Stimulated activated CD4-positive, alpha-beta T cell treated with anti-CD3 and anti-CD28 coated beads, TNF-alpha, amount 100 ng/mL, for 24 hours (primary cell): ENCODE measurements at places on chromosomes 11 and 22.

- DNase-seq: no peak
Observed at GRCh38 chr22:32185821-32186220, 19.1 kb downstream of the RFPL2 start.

- no peak for DNase-seq
Observed at GRCh38 chr11:79436919-79437277, 3.9 kb downstream of the TENM4 start.

DNA sequence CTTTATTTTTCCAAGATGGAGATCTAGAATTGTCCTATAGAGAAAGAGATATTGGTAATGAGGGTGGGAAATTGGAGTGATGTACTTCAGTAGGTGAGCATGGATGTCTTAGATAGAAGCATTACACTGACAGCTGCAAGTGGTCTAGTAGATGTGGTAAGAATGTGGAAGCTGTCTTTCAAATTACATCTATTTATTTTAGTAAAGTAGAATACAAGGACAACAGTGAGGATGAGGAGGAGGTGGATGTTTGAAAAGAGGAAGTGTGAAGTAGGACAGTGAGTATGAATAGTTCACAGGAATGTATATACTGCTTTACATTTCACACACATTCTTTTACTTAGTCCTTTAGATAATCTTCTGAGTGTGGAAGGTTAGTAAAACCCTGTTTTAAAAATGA lies 64.2 kb downstream of the HIPK3 start:
- DNase-seq: no peak

DNA sequence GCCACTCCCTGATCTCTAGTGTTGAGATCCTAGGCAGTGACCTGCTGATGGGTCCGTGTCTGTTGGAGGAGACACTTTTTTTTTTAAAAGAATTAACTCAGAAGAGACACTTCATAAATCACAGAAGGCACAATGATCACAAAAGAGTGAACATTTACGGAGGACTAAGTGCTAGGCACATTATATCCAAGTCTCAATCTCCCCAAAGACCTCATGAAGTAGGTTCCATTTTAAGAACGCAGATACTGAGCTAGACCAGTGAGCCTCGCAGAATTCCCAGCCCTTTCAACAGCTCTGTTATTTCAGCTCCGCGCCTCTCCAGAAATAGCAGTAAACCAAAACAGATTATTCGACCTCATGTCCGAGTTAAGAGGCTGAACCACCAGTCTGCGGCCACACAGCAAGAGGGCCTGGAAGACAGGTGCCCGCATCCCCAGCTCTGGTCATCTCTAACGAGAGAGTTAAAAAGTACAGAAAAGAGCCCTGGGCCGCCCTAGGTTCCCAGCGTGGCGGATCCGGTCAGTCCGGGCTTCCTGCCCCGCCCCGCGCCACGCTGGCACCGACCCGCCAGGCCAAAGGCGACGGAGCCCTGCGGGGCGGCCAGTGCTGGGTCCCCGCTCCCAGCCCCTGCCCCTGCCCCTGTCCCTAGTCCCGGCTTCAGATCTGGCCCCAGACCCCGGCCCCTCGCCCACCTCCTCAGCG lies 612 bp downstream of the XBP1 start:
- DNase-seq: no peak

DNA sequence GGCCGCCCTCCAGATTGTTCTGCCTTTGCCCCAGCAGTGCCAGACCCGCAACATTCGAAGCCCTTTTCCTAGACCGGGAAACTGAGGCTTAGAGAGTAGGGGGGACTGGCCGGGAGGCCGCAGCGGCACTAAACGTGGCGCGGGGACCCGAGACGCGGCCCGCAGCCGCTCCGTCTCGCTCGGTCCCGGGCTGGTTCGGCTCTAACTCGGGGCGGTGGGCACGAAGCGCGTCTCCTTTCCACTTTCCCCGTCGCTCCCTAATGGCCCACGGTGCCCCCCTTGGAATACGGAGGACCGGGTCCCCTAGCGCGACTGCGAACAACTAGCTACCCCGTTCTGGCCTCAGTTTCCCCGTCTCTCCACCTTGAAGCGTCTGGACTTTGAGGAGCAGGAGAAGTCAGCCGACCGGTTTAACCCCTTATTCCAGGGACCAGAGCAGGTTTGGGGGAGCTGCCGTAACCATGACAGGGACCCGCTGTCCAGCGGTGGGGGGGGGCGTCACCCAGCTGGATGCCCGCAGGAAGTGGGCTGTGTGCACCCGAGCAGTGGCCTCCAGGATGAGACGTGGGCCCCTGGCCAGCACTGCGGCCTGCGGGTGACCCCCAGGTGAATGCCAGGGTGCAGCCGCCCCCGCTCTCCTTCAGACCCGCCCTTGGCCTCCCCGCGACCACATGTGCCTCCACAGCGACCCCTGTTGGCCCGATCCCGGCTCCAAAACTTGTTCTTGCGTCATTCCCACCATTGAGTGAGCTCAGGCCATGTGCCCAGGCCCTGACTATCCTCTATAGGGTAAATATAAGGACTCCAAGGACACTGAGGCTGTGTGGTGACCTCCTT lies 1.1 kb downstream of the CDC42EP1 start:
- DNase-seq: peak; percentile 70

DNA sequence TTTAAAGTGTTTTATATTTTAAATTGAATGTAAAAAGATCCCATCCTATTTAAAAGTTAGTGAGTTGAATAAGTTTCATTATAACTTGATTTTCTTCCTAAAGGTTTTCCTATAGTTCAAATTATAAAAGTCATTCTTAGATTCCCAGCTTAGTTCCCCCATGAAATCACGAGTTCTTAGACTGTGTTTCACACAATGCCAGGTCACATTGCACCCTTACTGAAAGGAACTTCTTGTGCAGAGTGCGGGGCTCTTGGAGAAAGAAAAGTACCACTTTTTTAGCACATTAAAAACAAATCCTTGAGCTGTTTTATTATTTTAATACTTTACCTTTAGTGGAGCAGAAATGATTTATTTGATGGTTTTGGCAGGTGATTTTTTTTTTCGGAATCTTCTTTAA lies 15.6 kb downstream of the GRAP2 start:
- no peak for DNase-seq

GRCh38 chr22:35752863-35753189 lies 35.2 kb downstream of the APOL5 start:
- no peak for DNase-seq

DNA sequence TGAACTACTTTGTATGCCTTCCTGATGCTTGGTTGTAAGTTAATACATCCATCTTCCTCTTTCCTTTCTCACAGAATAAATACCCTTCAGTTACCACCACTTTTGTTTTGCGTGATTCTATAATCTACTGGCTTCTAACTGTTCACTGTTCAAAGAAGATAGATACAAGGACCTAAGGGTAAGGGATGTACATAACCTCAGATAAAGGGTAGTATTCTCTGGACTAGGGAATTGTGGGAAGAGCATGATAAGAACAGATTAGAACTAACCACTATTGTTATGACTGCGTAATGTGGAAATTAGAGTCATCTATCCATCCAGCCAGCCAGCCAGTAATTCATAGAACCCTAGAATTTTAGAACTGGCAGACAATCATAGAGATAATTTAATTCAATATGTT lies 36.4 kb downstream of the MAP6 start:
- DNase-seq: no peak

GRCh38 chr11:66685276-66686099 lies 7.8 kb upstream of the RBM4B start:
- no peak for DNase-seq

DNA sequence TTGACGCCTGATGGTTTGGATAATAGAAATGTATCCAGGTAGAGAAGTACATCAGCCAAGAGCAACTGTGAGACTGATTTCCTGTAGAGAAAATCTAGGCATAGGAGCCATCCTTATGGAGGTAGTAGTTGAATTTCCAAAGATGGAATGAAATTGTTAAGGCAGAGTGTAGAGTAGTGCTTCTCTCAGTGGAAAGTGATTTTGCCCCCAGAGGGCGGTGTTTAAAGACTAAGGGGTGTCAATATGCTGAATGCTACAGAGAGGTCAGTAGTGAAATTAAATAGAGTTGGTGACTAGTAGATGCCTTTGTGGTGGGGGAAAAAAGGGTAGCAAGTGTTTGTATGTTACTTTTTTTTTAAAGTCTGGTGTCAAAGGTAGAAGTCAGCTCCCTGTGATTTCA lies 54.5 kb downstream of the TRIM44 start:
- DNase-seq: no peak

DNA sequence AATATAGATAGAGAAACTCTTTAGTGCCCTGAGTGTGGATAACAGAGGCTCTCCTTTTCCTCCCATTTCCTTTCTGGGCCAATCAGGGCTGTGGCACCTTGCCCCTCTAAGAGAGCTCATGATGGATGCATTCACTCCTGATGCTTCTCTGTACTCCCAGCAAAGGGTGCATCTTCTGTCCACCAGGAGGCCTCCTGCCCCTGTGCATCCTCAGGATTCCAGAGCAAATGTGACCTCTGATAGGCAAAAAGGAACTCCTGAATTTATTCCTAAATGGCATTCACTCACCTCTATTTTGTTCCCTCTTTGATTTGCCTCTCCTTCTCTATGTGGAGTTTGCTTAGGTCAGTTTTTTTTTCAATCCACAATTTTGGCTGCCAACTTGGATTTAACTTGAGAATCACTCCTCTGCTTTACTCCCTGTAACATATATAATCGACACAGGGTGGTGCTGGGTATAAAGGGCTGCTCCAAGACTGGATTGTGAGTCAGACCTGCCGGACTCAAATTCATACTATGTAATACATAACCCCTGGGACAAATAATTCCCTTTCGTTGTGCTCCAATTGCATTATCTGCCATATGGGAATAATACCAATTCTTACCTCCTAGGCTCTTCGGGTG lies 1.1 kb upstream of the MRGPRX4 start:
- no peak for DNase-seq

GRCh38 chr11:100593291-100593690 lies 93.8 kb upstream of the ARHGAP42 start:
- DNase-seq: no peak

- no peak for DNase-seq
Observed at GRCh38 chr22:26722159-26722558, 64.8 kb downstream of the MIAT start.

DNA sequence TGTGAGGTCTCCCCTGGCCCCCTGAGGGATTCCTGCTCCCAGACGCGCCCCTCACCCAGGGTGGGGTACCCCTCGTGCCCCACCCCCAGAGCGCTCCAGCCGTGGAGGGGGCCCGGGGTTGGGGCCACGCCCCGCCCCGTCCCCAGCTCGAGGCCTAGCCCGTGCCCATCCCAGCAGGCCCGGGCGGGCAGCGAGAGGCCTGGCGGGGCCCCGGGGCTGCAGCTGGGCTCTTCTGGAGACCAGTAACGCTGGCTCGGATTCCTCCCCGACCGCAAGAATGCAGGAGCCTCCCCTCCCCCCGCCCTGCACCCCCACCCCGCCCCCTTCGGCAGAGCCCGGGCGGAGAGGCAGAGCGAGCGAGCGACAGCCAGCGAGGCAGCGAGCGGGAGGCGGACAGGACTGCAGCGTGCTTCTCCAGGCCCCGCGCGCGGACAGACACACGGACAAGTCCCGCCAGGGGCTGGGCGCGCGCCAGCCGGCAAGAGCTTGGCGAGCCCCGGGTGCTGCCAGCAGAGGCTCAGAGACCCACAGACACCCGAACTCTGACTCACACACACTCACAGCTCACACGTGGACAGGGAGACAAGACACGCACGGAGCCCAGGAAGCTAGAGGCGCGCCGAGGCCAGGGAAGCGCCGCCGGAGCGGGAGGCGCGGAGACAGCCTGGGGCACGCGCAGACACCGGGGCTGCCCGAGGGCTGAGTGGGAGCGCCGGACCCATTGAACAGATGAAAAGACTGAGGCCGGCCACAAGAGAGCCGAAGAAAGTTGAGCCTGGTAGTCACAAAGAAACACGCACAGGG lies 15.2 kb downstream of the BCL9L start:
- DNase-seq: no peak

DNA sequence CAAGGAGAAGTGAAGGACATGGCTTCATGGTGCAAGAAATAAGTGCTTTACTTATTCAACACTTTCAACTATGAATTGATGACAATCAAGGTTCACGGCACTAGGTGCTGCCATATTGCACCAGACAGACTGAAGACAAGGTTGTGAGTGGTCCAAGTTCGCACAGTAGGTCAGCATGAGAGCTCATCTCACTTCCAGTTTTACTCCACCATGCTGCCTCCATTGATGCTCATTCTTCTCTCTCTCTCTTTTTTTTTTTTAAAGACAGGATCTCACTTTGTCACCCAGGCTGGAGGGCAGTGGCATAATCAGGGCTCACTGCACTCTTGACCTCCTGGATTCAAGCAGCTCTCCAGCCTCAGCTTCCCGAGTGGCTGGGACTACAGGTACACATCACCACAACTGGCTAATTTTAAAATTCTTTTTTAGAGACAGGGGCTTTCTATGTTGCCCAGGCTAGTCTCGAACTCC lies 47.7 kb downstream of the EHF start:
- DNase-seq: no peak

DNA sequence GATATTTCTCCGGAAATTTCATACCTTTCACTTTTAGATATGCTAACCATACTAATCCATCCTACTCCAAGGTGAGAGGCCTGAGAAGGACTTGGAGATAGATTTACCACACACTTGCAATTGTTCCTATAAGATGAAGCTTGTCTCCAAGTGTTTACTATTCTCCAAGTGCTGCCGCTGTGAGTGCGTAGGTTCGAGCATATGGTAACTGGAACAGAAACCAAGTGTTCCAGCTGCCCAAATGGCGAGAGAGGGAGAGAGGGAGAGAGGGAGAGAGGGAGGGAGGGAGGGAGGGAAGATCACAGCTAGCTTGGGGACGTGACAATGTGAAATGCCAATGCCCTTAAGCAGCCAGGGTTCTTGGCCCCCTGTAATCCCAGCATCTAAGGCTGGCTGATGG lies 21.5 kb downstream of the ASCC2 start:
- DNase-seq: no peak

GRCh38 chr11:131909426-131910177 lies 539.2 kb downstream of the NTM start:
- no peak for DNase-seq

DNA sequence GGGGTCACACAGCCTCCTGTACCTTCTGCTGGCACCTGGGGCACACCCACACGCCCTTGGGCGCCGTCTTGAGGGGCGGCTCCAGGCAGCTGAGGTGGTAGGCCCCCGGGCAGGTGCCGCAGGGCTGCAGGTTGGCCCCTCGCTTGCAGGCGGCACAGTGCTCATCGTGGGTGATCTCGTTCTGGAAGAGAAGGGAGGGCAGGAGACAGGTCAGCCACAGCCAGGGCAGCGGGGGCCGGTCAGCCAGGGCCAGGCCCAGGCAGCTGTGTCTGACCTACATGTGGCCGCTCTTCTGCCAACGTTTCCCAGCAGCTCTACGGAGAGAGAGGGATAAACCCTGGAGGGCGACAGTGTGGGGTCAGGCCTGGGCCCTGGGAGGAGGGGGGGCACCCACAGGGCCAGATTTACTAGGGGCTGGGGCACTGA lies 121.9 kb downstream of the PHF21B start:
- DNase-seq: no peak

- DNase-seq: no peak
Observed at GRCh38 chr22:20193761-20194494, 43.1 kb upstream of the CCDC188 start.

DNA sequence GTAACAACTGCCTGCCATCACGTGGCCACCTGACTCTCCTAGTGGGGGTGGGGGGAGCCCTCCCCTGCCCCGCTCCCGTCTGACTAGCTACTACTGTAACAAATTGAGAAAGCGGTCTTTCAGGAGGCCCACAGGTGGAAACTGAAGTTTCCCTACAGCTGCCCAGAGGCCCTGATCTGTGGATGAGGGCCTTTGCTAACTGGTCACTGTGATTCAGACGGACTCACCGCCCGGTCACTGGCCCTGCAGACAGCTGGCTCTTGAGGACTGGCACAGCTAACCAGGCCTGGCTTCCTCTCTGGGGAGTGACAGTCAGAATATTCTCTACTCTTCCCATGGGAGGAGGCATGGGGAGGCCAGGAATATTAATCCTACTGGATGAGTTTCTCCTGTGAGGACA lies 116.8 kb downstream of the ARHGAP8 start:
- DNase-seq: no peak

- DNase-seq: no peak
Observed at GRCh38 chr11:94181943-94182342, 53.3 kb downstream of the PANX1 start.
